Transverse colon (tissue), 4 donors: ENCODE measurements at places on chromosomes 1 and 21. TPM values are rescaled to one million over a fixed set of nuclear protein-coding genes. Genes with fewer than 3 reads are reported as not detected.

C8A gene
- not detected for total RNA-seq

- no peak for DNase-seq
Measured at GRCh38 chr1:46424730-46425129, 30.6 kb downstream of the FAAH start.

- DNase-seq = no peak
Measured at GRCh38 chr21:29157080-29157479, 26.6 kb downstream of the MAP3K7CL start.

DNA sequence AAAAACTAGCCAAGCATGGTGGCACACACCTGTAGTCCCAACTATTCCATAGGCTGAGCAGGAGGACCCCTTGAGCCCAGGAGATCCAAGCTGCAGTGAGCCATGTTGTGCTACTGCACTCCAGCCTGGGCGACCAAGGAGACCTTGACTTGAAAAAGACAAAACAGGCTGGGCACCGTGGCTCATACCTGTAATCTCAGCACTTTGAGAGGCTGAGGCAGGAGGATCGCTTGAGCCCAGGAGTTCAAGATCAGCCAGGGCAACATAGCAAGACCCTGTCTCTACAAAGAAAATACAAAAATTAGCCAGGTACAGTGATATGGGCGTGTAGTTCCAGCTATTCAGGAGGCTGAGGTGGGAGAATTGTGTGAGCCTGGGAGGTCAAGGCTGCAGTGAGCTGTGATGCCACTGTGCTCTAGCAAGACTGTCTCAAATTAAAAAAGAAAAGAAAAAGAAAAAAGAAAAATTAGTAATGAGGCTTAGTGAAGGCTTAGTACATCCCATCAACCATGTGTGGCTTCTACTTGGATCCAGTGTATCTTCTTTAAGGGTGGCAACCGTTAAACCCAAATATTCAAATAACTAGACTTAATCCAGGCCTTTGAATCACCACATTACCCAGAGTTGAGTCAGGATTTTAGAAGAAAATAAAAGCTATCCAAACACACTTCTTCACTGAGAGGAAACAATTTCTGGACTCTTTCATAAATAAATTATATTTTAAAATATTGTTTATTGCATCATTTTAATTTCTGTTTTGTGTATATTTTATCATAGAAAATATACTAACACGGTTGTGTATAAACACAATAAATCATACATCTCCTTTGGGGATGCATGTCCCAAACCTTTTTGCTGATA, 74.3 kb upstream of the RAB4A start:
- DNase-seq = no peak

GRCh38 chr1:248786156-248786555, 30.6 kb upstream of the LYPD8 start:
- no peak for DNase-seq

CLCA4 gene
- total RNA-seq = 590 TPM

CFAP141 gene
- total RNA-seq = not detected

GRCh38 chr1:19081218-19081893, 124.9 kb upstream of the IFFO2 start:
- peak; percentile 50 for DNase-seq

FCAMR gene
- total RNA-seq = 2.4 TPM

- peak; percentile 88 for DNase-seq
Measured at GRCh38 chr1:15848929-15849774, 1.6 kb downstream of the SPEN start.

- DNase-seq = no peak
Measured at GRCh38 chr1:204567071-204567470, 50.9 kb downstream of the MDM4 start.

- DNase-seq = no peak
Measured at GRCh38 chr1:220921971-220922635, 42.9 kb downstream of the HLX start.

DNA sequence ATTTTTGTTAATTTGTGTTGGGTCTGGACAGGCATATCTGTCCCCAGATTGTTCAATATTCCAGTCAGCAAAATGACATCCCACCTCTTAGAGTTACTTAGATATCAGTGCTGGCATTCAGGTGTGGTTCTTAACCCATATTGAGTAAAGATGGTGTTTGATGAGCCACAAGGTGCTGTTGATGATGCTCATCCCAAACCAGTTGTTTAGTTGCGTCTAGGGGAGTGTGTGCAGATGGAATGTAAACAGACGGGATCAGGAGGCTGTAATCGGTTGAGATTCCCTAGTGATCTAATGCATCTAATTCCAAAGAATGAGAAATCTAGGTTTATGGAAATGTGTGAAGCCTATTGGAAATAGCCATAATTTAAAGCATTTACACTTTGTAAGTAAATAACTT, 1.1 kb downstream of the HOOK1 start:
- DNase-seq = no peak

DNA sequence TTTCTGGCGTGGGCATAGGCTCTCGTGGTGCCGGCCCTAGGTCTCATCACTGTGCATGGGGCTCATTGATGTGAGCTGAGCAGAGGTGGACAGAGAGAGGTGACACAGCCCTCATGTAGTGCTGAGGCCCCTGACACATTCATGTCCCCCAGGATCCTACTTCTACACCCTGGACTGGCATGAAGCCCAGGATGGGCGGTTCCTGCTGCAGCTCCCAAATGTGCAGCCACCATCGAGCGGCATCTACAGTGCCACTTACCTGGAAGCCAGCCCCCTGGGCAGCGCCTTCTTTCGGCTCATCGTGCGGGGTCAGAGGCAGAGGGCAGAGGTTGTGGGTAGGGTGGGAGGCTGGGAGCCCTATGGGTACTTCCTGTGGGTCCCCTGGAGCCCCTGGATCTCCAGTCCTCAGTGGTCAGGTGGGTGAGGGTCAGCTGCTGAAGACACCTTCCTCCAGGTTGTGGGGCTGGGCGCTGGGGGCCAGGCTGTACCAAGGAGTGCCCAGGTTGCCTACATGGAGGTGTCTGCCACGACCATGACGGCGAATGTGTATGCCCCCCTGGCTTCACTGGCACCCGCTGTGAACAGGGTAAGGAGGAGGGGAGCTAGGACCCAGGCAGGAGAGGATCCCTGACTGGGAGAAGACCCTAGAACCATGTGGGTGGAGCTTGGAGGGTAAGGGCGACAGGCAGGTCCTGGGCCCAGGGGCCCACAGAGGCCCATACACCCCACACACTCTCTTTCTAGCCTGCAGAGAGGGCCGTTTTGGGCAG, 6.1 kb downstream of the TIE1 start:
- no peak for DNase-seq

GRCh38 chr1:214272964-214273533, 7.9 kb upstream of the SMYD2 start:
- no peak for DNase-seq

PAQR6 gene
- total RNA-seq = 1.7 TPM

PTPN7 gene
- not detected for total RNA-seq

RPTN gene
- not detected for total RNA-seq

DNA sequence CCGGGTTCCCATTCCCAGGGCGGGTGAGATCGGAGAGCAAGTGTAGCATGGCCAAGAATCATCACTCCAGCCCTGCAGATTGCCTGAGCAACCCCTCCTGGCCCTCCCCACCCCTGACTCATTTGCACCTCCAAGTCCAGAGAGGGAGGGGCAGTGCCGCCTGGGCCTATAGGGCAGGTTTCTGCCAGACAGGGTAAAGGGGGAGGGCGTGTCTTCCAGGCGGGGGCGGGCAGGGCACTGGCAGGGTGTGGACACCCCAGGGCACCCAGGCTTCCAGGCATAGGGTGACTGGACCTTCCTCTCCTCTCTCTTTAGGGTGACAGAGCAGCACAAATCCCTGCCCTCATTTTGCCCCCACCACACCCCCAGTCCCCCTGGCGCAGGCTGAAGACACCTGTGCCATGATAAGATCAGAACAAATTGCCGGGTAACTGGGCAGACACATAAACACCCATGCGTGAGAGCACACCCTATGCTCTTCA, 3.2 kb upstream of the CRYBG2 start:
- peak; percentile 85 for DNase-seq

CLCA2 gene
- not detected for total RNA-seq

DNA sequence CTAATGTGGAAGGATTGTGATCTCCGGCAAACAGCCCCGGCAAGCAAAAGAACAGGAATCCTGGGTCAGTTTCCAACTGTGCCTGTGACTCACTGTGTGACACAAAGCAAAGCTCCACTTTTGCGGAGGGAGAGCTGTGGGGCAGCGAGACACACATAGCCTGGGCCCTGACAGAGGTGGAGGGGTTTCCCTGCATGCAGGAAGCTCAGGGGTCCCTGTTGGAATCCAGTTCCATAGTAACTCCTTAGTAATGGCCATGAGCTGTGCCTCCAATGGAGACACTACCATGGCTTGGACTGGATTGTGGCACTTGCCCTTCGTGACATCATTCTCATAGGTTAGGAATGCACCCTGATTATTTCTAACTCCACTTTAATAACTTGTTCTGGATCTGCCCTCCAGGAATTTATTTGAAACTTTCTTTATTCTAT, 47.0 kb upstream of the ATF3 start:
- DNase-seq = no peak

LCA5L gene
- total RNA-seq = not detected

DNA sequence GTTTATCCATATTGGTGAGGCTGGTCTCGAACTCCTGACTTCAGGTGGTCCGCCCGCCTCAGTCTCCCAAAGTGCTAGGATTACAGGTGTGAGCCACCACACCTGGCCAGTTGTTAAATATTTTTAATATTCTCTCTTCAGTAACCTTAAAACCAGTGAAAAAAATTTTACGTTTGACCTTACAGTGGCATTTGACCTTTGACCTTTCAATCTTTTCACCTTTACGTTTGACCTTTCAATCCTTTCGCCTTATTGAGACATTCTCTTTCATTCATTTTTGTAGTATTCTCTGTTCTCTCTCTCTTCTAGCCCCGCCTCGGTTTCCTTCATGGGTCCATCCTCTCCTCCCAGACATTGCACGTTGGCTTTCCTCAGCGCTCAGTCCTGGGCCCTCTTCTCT, 277.9 kb downstream of the DNM3 start:
- no peak for DNase-seq

DNA sequence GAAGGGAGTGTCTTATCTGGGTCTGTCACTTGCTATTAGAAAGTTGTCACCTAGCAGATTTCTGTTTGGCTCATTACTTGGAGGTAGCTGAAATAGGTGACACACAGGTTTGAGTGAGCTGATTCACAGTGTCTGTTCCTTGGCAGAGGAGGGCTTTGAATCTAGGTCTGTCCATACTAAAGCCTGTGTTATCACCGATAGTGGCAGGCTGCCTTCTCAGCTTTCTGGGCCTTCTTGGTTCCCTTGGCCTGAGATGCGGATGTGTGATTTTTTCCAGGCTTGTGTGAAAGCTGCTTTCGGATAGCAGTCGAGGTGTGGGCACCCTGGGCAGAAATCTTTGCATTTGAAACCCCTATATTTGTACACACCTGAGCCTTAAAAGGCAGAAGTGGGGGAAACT, 73.9 kb downstream of the ACTL8 start:
- DNase-seq = no peak

DNA sequence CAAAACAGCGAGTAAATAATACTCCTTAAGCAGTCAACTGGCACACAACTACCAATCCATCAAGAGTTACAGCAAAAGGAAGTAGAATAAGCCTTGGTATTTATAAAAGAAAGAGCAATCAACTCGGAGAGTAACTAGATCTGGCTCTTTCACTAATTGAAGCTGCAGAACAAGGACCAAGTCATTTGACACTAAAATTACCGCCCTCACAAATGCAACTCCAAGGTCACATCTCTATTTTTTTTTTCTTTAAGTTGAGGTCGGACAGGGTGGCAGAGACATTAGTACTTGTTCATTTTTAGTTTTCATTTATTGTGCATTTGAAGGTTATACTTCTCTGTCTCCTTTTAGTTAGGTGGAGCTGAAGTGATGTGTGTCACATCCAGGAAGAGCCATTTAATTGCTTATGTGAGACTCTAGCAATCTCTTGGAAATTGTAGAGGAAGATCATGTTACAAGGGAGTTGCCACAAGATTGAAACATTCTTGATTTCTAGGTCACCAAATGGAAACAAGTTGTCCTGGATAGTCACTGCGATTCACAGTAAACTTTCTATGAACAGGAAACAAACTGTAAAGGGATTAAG, 138.1 kb upstream of the ADAMTS5 start:
- DNase-seq = no peak

- no peak for DNase-seq
Measured at GRCh38 chr1:55965981-55966461, 613.3 kb downstream of the PLPP3 start.

A3GALT2 gene
- total RNA-seq = not detected

S100A7A gene
- total RNA-seq = not detected
